Osteoblast (primary cell): ENCODE measurements at places on chromosomes 7 and 10. TPM values are rescaled to one million over a fixed set of nuclear protein-coding genes. Genes with fewer than 3 reads are reported as not detected.
A peak's percentile ranks its signal among the peaks of the same experiment; 100 is the strongest.

Gene FRMPD2
- total RNA-seq: 0.59 TPM in 1 of 2 replicates, not detected in the other

DNA sequence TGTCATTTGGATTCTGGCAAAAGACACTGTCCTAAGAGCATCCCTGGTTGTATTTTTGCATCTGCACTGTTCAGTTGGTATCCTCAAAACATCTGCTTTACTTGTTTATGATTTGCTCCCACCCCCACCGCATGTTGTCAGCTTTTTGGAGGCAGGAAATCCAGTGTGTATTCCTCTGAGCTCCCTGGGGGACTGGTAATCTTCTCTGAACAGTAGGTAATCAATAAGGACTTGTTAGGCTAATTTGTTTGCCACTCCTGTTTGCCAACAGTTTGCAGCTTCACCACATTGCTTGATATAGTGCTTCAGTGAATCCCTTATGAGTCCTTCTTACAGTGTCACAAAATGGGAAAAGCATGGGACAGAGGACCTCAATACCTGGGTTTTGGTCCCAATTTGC, 49.1 kb downstream of the FEZF1 start:
- no peak overlapping the region for H3K4me3 ChIP-seq
- no peaks in the 10 kb centered on the region for H3K4me1 ChIP-seq
- no peaks in the 10 kb centered on the region for H3K27me3 ChIP-seq
- DNase-seq: no peak
- no peaks in the 10 kb centered on the region for H3K36me3 ChIP-seq

GRCh38 chr10:104434601-104435000, 81.0 kb downstream of the CFAP58 start:
- H3K27ac ChIP-seq: no peak overlapping the region
- no peaks in the 10 kb centered on the region for H3K27me3 ChIP-seq
- H3K4me3 ChIP-seq: no peak overlapping the region
- H3K4me1 ChIP-seq: no peaks in the 10 kb centered on the region
- no peaks in the 10 kb centered on the region for H3K36me3 ChIP-seq
- no peak for DNase-seq

Gene CCNJ
- 5.6 and 5.8 TPM in 2 replicates for total RNA-seq

Gene EPHB6
- 2.4 and 4.0 TPM in 2 replicates for total RNA-seq

DNA sequence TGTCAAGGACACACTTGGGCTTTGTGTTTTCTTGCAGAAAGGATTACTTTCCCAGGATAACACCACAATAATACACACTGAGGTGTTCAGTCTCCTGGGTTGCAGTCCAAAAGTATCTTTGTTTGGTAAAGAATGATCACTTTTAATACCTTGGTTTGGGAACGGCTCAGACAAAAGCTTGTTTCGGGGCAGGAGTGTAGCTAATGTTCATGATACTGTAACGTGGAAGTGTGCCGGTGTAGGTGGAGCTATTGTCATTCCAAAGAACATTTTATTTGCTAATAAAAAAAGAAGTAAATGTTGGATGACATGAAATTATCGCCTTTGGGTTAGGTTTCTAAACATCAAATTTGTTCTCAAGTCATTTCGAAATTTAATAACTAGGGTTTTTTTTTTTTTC, 1.2 kb downstream of the EIF4H start:
- peaks cover 29% of the 10 kb centered on the region for H3K36me3 ChIP-seq
- H3K27ac ChIP-seq: peak overlapping the region; percentile 90
- H3K4me1 ChIP-seq: peaks cover 40% of the 10 kb centered on the region
- H3K27me3 ChIP-seq: no peaks in the 10 kb centered on the region
- no peak for DNase-seq

- H3K27ac ChIP-seq: no peak overlapping the region
- no peak for DNase-seq
- no peaks in the 10 kb centered on the region for H3K36me3 ChIP-seq
Observed at GRCh38 chr10:34403512-34403911, 411.6 kb downstream of the PARD3 start.

DNA sequence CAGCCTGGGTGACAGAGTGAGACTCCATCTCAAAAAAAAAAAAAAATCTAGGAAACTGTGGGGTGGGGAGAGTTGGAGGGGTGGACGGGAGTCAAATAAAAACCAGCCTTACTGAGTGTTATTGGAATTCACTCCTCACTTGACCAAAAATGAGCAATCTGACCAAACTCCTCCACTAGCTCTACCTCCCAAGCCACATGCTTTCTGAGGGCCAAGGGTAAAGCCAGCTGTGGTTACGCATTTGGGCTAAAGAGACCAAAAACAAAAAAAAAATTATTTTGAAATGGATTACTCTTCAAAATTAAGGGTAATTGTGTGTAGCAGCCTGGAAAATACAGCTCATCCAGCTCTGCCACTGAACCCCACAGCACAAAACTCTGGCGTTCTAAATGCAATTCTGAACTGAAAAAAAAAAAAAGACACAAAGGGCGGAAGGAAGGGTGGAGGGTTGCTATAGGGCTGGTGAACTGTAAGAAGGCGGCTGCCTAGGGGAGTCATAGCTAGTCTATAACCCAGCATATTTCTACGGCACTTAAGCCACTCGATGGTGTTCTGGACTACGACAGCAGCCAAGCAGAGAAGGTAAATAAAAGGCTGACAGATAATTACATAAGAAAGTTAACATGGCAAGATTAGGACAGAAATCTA, 7.8 kb downstream of the ELMO1 start:
- H3K4me1 ChIP-seq: no peaks in the 10 kb centered on the region
- no peak overlapping the region for H3K27ac ChIP-seq
- no peaks in the 10 kb centered on the region for H3K27me3 ChIP-seq

DNA sequence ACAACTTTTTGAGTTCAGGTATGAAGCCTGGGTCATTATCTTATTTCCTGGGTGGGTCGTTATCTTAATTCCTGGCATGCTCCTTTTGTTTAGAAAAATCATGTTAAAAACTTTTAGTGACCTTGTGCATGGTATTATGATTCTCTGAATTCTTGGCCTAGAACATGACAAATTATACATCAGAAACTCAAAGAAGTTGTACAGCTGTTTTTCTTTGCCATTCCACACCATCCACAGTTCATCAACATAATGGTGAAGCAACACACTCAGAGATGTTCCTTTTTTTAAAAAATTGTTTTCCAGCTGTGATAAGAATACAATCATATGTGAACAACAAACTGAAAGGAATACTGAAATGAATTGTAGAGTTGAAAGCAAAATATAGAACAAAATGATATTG, 149.2 kb upstream of the SEMA3D start:
- peak; percentile 38 for DNase-seq
- no peak overlapping the region for H3K4me3 ChIP-seq
- H3K4me1 ChIP-seq: no peaks in the 10 kb centered on the region
- no peaks in the 10 kb centered on the region for H3K36me3 ChIP-seq
